ENCODE measurements at places on chromosomes 5 and 9. TPM values are rescaled to one million over a fixed set of nuclear protein-coding genes. Genes with fewer than 3 reads are reported as not detected.

- peaks cover 11% of the 10 kb centered on the region for H3K27me3 ChIP-seq
- H3K36me3 ChIP-seq: no peaks in the 10 kb centered on the region
- H3K4me3 ChIP-seq: peak overlapping the region; percentile 16
- DNase-seq: no peak
These were observed 819 bp downstream of the ADRA1B start for GRCh38 chr5:159916841-159917761.

Gene IL31RA
- 0.38 TPM for polyA plus RNA-seq

DNA sequence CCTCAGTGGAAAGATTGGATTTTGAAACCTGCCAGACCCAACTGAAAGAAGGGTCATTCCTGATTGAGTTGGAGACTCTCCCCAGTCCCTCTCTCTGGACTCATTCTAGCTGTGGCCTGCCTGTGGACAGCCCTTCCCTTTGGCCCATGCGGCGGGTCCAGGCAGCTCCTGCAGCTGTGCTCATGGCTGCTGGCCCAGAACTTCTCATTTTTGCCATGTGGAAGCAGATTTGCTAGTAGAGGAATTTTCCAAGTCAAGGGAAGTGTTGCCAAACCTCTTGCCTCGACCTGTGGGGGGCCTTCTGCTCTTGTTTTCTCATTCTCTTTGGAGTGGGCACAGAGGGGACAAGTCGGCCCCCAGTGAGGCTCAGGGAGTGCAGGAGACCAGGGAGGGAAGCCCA is 89.2 kb downstream of the ANKRD33B start:
- H3K4me1 ChIP-seq: peaks cover 19% of the 10 kb centered on the region
- H3K36me3 ChIP-seq: no peaks in the 10 kb centered on the region
- H3K4me3 ChIP-seq: no peak overlapping the region
- H3K27ac ChIP-seq: no peak overlapping the region

GRCh38 chr9:80158554-80159170 is 586.9 kb downstream of the TLE4 start:
- no peak overlapping the region for H3K27ac ChIP-seq
- no peak for DNase-seq
- H3K36me3 ChIP-seq: no peaks in the 10 kb centered on the region
- H3K4me3 ChIP-seq: no peak overlapping the region
- H3K4me1 ChIP-seq: no peaks in the 10 kb centered on the region

Gene CER1
- polyA plus RNA-seq: 0.78 TPM

DNA sequence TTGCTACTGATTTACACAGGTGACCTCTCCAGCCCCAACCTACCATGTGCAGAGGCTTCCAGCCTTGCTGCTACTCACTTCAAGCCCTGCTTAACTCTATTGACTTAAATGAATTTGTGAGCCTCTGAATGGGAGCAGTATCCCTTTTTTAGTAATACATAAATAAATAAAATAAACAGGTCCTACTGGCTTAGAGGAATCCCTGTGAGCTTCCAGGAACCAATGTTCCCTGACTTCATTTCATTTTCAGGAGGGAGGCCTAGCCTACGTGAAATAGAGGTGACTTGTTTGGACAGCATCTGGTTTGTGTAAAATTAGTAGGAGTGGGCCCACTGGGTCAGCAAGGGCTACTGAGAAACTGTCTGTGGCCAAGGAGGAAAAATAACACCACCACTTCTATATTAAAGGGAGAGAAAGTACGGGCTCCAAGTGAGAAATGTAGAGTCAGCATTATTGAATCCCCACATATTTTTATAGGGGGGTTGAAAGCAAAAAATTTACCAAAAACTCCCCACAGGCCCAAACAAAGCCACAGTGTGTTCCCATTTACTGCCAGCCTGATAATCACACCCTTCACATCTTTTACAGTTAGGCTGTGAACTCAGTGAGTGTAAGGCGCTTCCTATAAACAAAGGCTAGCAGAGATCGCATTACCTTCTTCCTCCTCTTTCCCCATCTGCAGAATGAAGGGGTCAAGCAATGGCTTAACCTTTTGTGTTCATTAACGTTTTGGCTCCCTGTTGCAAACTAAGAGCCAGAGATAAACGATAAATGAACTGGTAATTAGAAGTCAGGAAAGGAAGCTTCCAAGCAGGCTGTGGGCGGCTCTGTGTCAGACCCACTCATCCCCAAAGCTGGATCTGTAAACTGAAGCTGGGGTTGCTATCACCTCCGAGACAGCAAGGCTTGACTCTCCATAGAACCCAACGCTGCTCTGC is 138.8 kb upstream of the LIFR start:
- no peaks in the 10 kb centered on the region for H3K36me3 ChIP-seq
- no peak overlapping the region for H3K4me3 ChIP-seq
- H3K27me3 ChIP-seq: peaks cover 2% of the 10 kb centered on the region
- no peak overlapping the region for H3K27ac ChIP-seq
- DNase-seq: no peak

DNA sequence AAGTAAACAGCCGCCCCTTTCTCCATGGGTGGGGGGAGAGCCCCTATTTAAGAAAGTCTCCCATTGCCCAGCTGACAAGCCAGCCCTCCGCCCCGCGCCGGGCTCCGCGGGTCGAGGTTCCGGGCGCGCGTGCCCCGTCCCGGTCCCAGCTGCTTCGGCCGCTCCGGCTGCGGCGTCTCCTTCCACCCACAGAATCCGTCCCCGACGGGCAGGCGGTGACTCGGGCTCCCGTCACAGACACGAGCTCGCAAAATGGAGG is 223 bp downstream of the NR3C1 start:
- DNase-seq: no peak
- H3K4me1 ChIP-seq: peaks cover 5% of the 10 kb centered on the region
- H3K4me3 ChIP-seq: peak overlapping the region; percentile 74
- no peaks in the 10 kb centered on the region for H3K27me3 ChIP-seq
- H3K27ac ChIP-seq: peak overlapping the region; percentile 99

DNA sequence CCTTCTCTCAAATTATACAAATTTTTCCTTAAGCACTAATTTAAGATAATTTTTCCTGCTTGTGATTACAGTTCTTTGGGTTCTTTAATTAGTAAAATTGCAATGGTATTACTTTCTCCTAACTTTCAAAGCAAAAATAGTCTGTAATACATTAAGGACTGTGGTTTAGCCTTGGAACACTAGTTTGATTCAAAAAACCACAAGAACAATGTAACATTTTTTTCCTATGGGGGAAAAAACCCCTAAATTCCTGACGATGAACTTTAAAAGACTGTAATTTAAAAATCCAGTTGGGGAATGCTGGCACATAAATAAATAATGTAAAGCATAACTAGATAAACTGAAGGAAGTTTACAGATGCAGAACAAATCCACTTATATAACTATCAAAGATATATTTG is 65.3 kb downstream of the CDC14B start:
- no peak for DNase-seq
- peaks cover 10% of the 10 kb centered on the region for H3K4me1 ChIP-seq
- H3K36me3 ChIP-seq: peaks cover 3% of the 10 kb centered on the region
- no peaks in the 10 kb centered on the region for H3K27me3 ChIP-seq
